Fibroblast of lung (primary cell): ENCODE measurements at places on chromosomes 7 and 10. TPM values are rescaled to one million over a fixed set of nuclear protein-coding genes. Genes with fewer than 3 reads are reported as not detected.

Gene COL13A1
- 6.4 and 7.4 TPM in 2 replicates for total RNA-seq

DNA sequence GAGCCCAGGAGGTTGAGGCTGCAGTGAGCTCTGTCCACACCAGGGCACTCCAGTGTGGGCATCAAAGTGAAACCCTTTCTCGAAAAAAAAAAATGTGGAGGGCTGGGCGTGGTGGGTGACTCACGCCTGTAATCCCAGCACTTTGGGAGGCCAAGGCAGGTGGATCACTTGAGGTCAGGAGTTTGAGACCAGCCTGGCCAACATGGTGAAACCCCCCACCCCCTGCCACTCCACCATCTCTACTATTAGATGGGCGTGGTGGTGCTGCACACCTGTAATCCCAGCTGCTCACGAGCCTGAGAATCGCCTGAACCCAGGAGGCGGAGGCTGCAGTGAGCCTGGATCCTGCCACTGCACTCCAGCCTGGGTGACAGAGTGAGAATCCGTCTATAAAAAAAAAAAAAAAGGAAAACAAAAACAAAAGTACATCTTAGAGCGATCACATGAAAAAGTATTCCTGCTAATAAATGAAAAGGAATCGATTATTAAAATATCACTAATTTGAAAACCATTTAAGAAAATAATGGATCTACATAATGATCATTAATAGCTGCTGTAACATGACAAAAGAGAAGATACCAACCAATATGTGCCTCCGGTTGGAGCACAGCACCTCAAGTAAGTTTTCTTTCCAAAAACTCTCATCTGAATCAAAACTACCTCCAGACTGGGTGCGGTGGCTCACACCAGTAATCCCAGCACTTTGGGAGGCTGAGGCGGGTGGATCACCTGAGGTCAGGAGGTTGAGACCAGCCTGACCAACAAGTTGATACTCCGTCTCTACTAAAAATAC is 4.9 kb downstream of the HNRNPF start:
- peaks cover 4% of the 10 kb centered on the region for H3K36me3 ChIP-seq
- H3K4me1 ChIP-seq, result peaks cover 10% of the 10 kb centered on the region
- no peak overlapping the region for H3K4me3 ChIP-seq
- H3K27ac ChIP-seq, result no peak overlapping the region

DNA sequence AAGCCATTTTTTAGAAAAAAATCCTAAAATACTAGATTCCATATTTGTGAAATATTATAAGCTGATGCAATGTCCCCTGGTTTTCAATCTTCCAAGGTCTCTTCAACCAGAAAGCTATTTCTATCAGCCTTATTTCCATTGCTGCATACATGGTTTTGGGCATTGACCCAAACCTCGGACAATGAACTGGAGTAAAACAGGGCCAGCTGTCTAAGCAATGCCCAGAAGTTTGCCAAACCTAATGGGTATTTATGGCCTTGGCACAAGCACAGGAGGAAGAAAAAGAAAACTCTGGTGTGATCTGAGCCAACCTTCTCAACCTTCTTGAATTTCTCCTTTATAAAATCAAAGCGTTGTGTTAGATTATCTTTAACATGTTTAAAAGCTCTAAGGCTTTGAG is 402.3 kb downstream of the DNAJB9 start:
- no peaks in the 10 kb centered on the region for H3K27me3 ChIP-seq
- H3K4me1 ChIP-seq, result no peaks in the 10 kb centered on the region
- no peak for DNase-seq
- H3K27ac ChIP-seq, result no peak overlapping the region
- no peaks in the 10 kb centered on the region for H3K36me3 ChIP-seq

DNA sequence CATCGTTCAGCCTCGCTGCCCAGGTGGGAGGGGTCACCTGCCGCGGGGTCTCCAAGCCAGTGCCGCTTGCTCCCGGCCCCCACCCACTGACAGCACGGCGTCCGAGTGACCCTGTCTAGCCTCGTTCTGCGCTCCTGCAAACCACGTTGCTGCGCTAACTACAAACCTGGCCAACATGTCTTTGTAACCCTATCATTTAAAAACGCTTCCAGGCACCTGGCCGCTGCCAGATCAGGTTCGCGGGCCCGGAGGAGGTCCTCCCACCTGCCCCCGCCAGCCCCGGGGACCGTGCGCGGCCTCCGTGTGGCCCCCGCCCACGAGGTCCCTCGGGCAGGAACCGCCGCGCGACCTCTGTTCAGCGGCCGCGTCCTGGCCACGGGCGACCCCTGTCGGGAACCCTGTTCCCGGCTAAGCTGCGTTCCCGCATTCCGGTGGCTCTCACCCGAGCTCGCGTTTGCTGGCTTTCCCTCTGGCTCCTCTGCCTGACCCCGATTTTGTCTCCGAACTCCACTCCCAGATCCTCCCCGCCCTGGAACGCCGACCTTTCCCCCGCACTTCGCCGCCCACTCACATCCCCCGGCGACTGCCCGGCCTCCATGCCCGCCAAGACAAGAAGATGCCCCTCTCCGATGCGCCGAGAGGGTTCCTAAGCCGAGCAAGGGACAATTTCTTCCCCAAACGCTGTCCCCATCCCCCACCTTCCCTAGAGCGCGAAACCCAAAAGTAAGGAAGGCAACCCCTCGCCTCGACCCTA is 2.4 kb downstream of the SFMBT2 start:
- H3K4me1 ChIP-seq, result no peaks in the 10 kb centered on the region
- H3K27ac ChIP-seq, result no peak overlapping the region
- H3K36me3 ChIP-seq, result no peaks in the 10 kb centered on the region
- H3K4me3 ChIP-seq, result peak overlapping the region; percentile 69
